Fibroblast of skin of scalp (primary cell): ENCODE measurements at places on chromosomes 3 and 15.

DNA sequence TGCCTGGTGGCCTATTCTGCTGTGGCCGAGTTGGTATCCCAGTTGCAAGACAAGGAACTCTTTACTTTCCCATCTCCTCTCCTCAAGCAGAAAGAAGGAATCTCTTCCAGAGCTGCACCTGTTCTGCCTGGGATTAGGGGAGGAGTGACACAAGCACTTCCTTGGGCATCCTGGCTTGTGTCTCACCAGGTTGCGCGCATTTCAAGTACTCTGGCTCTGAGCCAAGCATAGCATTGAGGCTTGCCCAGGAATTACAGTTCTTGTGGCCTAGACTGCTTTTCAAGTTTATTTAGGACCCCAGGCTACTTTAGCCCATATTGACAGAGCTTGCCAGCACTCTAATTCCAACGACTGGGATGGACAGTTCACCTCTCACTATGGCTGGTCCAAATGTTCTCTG lies 150.5 kb downstream of the RSRC1 start:
- DNase-seq = no peak

DNA sequence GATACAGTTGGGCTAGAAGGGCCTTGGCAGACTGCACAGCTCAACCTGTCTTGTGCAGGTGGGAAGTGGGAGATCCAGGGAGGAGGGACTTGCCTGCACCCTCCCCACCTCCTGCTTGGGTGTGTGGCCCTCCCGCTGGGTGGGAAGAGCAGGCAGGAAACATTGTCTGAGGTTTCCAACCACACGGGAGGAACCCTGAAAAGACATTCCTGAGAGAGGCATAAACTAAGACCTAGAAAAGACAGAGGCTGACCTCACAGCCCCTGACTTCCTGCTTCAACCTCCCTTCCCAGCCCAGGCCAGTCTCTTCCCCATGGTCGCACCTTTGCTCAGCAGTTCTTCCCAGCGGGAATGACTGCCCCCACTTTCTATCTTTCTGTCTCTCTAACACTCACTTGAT lies 46.3 kb upstream of the INSYN1 start:
- peak; percentile 65 for DNase-seq

GRCh38 chr3:63349583-63350573 lies 71.8 kb downstream of the SYNPR start:
- peak; percentile 74 for DNase-seq

- no peak for DNase-seq
Measured at GRCh38 chr3:32200992-32201758, 37.3 kb upstream of the CMTM8 start.

DNA sequence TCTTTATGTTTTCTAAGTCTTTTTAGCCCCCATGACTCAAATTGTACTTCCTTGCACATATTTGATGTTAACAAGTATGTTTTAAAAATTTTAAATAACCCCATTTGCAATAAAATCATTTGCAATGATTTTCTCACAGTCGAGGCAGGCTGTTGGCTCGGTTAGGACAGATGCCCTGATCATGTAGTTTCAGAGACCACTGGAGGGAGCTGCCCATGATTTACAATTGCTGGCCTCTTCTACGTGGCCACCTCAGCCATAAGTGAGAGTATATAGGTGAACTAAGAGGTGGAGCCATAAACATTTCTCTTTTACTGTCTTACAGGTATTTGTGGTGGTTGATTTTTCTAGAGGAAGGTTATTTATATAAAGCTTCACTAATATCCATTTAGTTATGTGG lies 1.7 kb downstream of the DTWD1 start:
- no peak for DNase-seq

DNA sequence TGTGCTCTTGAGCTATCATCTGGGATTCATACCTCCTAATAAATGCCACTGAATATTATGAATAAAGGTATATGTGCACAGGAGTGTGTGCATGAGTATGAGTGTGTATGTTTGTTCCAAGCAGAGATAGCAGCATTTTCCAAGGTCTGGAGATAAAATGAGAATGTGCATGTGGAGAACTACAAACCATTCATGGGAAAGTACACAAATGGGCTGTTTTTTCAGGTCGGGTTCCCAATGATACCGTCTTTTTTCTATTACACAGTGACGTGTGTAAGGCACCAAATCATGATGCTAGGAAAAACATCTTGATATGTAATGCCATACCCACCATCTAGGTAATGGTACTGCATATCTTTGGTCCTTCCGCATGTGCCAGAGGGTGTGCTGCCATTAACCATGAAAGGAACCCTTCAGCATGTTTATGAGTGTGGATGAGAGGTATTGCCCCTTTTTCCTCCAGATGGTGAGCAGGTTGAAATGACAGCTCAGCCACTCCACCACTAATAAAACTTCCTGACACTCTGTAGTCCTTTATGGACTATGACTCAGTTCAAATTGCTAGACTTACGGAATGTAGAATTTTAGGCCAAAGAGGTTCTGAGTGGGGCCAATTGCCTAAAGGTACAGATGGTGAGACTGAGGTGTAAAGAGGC lies 36.4 kb upstream of the COPB2 start:
- no peak for DNase-seq

GRCh38 chr3:141432904-141433303 lies 53.9 kb upstream of the RASA2 start:
- no peak for DNase-seq

DNA sequence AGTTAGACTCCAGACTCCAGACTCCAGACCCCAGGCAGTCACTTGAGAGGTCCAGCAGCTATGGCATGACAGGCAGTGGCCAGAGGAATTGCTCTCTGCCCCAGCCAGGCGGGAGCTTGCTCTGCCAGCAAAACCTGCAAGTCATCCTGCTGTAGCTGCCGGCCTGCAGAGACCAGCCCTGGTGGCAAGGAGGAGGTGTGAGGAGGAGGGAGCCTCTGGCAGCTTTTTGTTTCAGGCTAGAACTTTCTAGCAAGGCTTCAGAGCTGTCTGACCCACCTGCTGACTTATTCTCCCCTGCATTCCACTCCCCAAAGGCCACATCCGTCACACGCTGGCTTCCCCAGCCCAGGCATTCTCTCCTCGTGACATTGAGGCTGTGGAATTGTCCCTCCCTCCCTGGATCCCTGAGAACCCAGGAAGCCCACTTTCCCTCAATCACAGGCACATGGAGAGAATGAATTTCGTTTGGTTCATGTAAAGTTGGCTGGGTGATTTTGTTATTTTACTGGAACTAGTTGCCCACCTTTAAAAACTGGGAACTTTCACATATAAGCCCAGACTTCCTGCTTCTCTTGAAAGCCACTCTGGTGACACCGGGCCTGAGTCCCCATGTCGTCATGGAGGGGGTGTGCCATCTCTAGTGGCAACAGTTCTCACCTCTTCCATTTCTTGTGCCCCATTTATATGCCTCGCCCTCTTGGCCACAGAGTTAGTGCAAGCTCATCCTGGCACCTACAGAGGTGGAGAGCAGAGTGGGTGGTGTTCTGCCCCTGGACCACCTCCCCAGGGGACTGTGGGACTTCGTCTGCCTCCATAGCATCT lies 82.7 kb downstream of the ABHD5 start:
- DNase-seq = no peak

GRCh38 chr15:42160136-42160535 lies 3.7 kb upstream of the PLA2G4F start:
- DNase-seq = no peak

DNA sequence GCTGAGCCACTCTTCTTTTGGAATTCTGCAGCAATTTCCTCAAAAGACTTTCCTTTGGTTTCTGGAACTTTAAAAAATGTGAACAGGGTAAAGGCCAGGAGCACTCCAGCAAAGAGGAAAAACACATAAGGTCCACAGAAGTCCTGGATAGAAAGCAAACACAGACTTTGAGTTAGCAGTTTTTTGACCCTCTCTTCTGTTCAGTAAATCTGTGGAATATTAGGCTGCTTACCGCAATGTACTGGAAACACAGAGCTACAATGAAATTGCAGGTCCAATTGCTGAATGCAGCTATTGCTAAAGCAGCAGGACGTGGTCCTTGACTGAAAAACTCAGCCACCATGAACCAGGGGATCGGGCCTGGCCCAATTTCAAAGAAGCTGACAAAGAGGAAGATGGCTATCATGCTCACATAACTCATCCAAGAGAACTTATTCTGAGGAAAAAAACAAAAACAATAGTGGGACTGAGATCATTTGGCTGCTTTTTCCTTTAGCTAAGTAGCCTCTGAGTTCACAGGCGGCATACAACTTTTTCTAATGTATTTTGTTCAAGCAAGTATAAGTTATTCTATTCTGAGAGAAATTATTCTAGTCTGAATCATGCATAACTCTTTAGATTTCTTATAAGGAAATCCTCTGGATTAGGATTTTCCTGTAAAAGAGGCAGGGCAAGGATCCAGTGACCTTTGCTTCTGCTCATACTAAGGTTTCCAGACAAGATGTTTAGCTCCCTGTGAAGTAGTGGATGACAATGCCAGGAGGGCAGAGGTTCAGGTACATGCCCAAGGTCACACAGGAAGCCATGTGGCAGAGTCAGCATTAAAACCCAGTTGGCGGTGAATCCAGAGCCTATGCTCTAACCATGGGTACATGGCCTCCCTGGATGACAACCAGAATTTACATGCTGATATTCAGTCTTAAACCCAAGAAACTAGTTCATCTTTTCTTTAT lies 28.3 kb downstream of the SLC2A2 start:
- DNase-seq = peak; percentile 65

DNA sequence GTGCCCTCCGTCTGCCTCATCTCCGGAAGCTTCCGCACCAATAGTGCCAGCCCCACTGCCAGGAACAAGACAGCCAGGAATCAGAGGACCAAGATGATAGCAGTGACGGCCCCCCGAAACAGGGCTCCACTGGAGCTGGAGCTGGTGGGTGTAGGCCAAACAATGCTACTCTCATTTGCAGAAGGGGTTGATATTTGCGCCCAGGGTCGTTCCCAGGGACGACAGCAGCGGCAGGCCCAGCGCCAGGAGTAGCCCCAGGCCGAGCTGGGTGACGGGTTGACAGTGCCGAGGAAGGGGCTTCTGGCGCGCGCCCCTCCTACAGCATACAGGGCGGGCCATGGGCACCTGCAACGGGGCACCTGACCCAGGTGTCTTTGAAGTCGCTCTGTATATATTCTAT lies 301.4 kb downstream of the CNTN6 start:
- no peak for DNase-seq

GRCh38 chr3:17491601-17492000 lies 250.8 kb downstream of the TBC1D5 start:
- peak; percentile 73 for DNase-seq

DNA sequence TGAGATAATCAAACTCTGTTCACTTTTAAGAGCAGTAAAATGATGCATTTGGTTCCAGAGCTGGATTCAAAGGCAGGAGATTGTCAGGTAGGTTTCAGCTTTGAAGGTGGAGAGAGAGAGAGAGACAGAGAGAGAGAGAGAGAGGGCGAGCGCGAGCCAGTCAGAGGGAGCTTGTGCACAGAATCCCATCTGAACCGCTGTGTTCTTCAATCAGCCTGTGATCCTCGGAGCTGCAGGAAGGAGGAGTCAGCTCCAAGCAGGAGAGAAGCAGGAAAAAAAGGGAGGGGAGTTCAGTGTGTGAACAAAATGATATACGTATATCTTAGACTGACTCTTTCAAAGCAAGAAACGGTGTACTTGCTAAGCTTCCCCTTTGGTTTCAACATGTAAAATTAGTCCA lies at the start of gene GPR149:
Gene GPR149 (minus strand): TSS at position 177 of the 400 bp plus-strand sequence. CDS start 575 bp downstream, outside the sequence.
- no peak for DNase-seq

GRCh38 chr3:15964605-15965442 lies 167.0 kb upstream of the ANKRD28 start:
- DNase-seq = peak; percentile 52

DNA sequence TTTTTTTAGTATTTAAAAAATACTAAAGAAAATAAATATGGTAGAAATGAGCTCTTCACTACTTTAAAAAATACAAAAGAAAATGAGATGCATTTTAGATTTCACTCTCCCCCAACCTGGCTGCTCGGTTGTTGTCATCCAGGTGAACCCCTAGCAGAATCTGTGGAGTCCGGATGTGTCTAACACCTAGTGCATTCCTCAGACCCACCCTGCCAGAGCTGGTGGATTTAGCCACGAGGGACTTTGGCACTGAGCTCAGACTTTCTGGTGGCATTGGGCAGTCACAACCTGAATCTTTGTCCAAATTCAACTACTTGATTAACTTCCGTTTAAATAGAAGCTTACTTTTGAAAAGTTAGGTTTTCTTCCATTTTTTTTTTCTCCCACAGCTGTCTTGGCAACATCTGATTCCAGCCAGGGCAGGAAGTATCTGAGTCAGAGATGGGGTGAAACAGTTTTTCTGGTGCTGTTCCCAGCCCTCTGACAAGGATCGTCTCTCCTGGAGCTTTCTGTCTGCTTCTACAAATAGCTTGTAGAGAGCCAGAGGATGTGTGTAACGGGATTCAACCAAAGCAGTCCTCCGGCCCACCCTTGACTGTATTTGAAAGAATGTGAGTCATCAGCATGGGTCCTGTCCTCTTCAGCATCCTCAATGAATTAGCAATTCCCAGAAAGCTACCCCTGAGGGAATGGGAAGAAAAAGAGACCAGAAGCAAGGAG lies 301.8 kb upstream of the MCTP2 start:
- peak; percentile 96 for DNase-seq

DNA sequence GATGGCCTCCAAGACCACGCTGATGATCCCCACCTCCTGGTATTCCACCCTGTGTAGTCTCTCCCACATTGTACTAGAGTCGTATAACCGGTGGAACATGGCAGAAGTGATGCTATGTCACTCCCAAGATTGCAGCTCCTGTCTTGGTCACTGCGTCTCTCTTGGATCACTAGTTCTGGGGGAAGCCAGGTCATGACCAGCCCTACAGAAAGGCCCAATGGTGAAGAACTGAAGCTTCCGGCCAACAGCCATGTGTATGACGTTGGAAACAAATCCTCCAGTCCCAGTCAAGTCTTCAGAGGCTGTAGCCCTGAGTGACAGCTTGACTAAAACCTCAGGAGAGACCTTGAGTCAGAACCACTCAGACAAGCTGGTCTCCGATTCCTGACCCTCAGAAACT lies 61.9 kb upstream of the FNDC3B start:
- no peak for DNase-seq

- DNase-seq = peak; percentile 62
Measured at GRCh38 chr3:134449277-134449676, 36.5 kb downstream of the ANAPC13 start.

- no peak for DNase-seq
Measured at GRCh38 chr15:29571792-29572431, 250.4 kb downstream of the TJP1 start.

- peak; percentile 49 for DNase-seq
Measured at GRCh38 chr3:15356176-15356575, 23.8 kb upstream of the SH3BP5 start.

GRCh38 chr15:75052972-75053747 lies 29.8 kb downstream of the PPCDC start:
- DNase-seq = no peak

DNA sequence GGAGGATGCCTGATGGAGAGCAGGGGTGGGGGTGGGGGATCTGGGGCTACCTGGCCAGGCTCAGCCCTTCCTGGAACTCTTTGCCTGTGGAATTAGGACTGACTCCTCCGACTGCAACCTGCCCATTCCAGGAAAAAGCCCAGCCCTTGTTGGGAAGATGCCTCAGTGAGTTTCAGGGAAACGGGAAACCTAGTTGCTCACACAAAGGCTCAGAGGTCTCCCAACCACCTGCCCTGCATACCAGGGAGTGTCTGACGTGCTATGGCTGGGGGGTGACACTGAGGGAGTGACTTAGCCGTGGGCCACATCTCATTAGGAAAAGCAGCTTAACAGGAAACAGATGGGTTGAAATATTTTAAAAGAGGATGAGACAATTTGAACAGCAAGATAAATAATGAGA lies 27.9 kb downstream of the CYP8B1 start:
- DNase-seq = no peak

- DNase-seq = no peak
Measured at GRCh38 chr3:134458406-134458945, 27.3 kb downstream of the ANAPC13 start.
